Activated CD4-positive, alpha-beta T cell treated with anti-CD3 and anti-CD28 coated beads, Interleukin-2, Interleukin-6, amounts not matched to agents 100 ng/mL and 50 ng/mL, durations not matched to agents 16 hours and 8 hours (primary cell): ENCODE measurements at places on chromosomes 16 and 17.

GRCh38 chr17:7167832-7168231, 11.3 kb downstream of the ASGR1 start:
- no peak for DNase-seq

DNA sequence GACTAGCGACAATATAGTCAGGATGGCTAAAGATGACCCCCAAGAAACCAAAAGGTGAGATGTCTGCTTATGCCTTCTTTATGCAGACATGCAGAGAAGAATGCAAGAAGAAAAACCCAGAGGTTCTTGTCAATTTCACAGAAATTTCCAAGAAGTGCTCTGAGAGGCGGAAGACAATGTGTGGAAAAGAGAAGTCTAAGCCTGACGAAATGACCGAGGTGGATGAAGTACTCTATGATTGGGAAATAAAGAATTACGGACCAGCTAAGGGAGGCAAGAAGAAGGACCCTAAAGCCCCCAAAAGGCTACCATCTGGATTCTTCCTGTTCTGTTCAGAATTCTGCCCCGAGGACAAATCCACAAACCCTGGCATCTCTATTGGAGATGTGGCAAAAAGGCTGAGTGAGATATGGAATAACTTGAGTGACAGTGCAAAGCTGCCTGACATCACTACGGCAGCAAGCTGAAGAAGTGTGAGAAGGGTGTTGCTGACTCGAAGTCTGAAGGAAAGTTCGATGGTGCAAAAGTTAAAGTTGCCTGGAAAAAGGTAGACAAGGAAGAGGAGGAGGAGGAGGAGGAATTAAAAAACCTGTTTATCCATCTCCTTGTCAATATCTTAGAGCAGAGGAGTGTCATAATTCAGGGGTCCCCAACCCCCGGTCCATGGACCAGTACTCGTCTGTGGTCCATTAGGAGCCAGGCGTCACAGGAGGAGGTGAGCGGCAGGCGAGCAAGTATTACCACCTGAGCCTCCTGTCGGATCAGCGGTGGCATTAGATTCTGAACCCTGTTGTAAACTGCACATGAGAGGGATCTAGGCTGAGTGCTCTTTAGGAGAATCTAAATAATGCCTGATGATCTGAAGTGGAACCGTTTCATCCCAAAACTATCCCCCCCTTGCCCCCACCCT, 25.1 kb upstream of the ADGRG1 start:
- peak; percentile 32 for DNase-seq

GRCh38 chr17:39244600-39245570, 19.1 kb upstream of the STAC2 start:
- DNase-seq, result peak; percentile 90

DNA sequence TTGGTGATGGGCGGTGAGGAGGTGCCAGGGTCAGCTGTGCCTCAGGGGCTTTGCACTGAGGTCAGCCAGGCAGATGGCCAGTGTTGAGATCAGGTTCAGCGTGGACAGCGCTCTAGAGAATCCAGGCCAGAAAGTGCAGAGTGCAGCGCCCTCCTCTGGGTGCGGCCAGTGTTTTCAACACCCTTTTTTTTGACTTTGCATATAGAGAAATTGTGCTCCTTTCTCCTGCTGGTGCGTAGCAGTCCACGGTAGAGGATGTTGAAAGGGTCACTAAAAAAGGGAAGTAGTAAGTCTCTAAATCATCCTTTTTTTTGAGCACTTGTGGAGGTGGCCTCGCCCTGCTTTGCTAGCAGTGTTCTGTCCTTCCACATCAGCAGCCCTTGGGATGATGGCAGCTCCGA, 53.9 kb downstream of the BANP start:
- no peak for DNase-seq

GRCh38 chr17:29906969-29907368, 23.1 kb downstream of the SSH2 start:
- no peak for DNase-seq

- no peak for DNase-seq
These were observed 5.9 kb downstream of the CA5A start for GRCh38 chr16:87930456-87930855.

- DNase-seq, result no peak
These were observed 22.2 kb upstream of the ALOX15 start for GRCh38 chr17:4663711-4664110.

DNA sequence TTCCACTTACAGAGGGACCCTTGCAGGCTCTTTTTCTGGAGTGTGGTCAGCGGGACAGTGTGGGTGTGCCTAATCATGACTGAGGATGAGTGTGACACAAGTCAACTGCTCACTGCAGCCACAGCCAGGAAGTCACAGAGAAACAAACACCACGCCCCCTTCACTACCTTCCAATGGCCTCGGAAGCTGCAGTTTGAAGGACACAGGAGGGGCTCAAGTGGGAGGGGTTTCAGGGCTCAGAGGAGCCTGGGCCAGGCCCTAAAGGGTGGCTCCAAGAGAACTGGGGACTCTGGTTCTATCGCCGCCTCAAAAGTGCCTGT, 116.2 kb upstream of the SDK2 start:
- DNase-seq, result no peak

- peak; percentile 81 for DNase-seq
These were observed 27.1 kb downstream of the CDH13 start for GRCh38 chr16:82653550-82654511.

- no peak for DNase-seq
These were observed 465 bp upstream of the PRSS22 start for GRCh38 chr16:2858245-2859025.

GRCh38 chr17:7572338-7572587, 7.2 kb upstream of the CD68 start:
- no peak for DNase-seq

DNA sequence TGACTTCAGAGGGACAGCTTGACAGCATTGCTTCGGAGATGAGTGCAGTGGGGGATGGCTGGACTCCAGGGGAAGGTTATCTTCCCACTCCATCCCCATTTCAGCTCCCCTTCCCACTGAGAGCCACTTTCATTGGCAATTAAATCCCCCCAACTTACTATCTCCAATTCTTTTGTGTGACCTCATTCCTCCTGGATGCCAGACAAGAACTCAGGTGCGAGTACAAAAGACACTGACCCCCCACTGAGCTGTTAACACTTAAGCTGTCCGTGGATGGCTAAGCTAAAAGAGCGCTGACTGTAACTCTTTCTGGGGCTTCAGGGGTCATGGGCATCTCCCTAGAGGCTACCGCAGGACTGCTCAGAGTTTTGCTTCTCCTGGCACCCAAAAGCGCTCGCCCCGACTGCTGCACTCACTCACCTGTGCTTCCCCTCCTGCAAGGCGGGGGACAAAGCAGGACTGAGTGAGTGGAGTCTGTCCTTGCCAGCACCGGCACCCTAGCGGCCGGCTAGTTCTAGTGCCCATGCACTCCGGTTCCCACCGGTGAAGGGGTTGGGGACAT, 44.8 kb upstream of the FBXO47 start:
- DNase-seq, result no peak

DNA sequence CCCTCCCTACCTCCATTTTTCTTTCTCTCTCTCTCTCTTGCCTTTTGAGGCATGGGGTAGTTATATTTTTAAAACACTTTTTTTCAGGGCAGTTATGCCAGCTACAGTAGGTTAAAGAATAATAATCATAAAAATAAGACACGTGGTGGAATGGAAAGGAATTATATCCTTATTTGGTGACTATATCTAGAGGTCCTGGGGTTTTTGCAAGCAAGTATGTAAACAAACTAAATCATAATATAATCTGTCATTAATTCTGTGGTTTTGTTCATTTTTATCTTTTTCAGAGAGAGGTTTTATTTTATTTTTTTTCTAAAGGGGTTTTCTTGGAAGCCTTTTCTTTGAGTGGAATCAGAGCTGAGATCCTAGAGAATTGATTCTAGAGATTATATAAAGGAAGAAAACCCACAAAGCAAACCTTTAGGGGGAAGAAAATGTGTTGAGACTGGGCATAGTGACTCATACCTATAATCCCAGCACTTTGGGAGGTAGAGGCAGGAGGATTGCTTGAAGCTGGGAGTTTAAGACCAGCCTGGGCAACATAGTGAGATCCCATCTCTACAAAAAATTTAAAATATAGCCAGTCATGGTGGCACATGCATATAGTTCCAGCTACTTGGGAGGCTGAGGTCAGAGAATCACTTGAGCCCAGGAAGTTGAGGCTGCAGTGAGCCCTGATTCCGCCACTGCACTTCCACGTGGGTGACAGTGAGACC, 53.2 kb downstream of the NQO1 start:
- DNase-seq, result no peak

GRCh38 chr17:71269201-71269600, 851.6 kb upstream of the SOX9 start:
- DNase-seq, result no peak

DNA sequence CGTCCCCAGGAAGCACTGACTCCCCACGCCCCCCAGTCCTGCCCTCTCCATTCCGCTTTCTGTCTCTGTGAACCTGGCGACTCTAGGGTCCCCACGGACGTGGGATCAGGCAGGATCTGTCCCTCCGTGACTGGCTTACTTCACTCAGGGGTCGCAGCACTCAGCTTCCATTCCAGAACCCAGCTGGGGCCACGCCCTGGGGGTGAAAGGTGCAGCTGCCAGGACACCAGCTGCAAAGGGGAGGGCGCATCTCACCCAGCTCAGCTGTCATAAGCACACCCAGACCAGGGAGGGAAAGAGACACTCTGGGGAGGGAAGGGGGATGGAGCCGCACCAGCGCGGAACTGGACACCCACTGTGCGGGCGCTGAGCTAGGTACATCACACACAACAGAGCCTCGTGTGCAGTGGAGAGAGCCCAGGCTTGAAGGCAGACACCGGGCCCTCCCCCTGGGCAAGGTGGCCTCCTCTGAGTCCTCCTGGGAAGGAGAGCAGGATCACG, 18.5 kb upstream of the HEXD start:
- DNase-seq, result no peak

GRCh38 chr17:76173474-76173873, 32.4 kb upstream of the FOXJ1 start:
- no peak for DNase-seq

DNA sequence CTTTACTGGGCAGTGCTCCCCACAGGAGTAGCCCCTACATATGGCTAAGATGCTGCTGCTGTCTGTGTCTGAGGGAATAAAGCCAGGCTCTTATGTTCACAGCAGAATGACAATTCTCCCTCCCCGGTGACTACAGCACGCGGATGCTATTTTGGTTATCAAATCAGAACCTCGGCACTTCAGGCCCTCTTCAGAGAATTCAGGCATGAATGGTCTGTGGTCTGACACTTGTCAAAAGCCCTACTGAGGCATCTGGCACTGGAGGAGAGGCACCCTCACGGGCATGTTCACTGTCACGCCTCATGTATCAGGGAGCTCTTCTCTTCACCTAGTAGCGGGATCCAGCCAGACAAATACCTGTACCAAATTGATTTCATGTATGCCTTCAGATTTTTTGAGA, 30.4 kb downstream of the KIAA0513 start:
- no peak for DNase-seq

- no peak for DNase-seq
These were observed 1.7 kb downstream of the MLST8 start for GRCh38 chr16:2206780-2207433.

GRCh38 chr16:86044881-86045590, 146.1 kb downstream of the IRF8 start:
- peak; percentile 14 for DNase-seq

DNA sequence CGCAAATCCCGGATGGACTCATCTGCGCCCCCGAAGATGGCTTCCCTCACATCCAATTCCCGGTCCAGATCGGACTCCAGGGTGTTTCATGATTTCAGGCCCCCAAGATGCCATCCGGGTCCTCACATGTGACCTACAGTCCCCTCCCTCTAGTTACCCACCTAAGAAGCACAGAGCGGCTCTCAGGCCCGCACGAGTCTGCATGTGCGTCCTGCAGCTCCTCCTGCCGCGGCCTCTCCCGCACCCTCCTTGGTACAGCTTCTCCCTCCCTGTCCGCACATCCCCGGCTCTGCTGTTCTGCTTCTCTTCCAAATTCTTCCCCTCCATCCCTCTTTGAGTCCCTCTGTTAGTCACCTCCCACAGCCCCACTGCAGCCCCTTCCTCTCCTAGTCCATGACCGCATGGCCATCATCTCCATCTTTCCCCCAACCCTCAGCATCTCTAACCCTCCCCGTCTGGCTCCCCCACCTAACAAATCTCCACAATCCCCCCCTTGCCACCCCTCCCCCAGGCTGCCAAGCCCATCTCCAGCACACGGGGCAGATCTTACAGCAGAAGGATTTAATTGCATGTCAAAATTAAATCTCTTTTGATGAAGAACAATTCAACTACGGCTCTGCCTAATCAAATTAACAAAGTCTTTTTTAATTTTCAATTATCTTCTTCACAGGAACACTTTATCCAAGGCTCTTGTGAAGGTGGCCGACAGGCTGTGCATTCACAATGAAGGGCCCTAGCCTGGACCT, 231.0 kb downstream of the RBFOX3 start:
- no peak for DNase-seq

DNA sequence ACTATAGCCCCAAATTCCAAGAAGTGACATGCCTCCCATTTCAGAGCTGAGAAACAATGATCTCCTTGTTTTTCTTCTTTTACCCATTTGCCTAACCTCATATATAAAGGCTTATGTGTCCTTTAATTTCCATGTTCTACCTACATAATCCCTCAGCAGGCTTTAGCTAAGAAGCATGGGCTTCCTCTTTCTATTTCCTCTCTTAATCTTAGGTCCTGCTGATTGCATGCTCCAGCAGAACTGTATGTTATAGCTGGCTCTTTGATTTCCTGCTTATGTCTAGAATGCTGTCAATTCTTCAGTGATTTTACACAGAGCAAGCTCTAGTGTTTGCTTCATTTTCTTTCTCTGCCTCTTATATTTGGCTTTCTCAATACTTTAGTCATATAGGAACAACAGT, 151.7 kb upstream of the COX10 start:
- DNase-seq, result no peak

GRCh38 chr17:12509801-12510200, 155.9 kb upstream of the MYOCD start:
- no peak for DNase-seq

- no peak for DNase-seq
These were observed 123.2 kb downstream of the PITPNC1 start for GRCh38 chr17:67500261-67500660.

GRCh38 chr16:9521749-9522370, 430.4 kb downstream of the HAPSTR1 start:
- DNase-seq, result no peak

DNA sequence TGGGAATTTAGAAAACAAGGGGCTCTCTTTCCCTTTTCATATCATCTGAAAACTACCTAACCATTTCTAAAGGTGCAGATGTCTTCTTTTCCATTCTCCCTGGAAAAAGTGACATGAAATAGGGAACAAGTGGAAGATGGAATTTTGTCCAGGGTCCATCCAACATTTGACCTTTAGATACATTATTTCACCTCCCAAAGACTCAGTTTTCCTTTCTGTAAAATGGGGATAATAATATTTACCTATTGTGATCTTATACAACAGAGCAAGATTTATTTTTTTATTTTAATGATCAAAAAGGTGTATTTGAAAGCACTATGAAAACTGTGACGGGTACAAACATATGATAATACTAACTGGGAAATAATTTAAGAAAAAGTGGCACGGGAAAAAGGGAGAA, 106.3 kb downstream of the HS3ST3A1 start:
- DNase-seq, result no peak

DNA sequence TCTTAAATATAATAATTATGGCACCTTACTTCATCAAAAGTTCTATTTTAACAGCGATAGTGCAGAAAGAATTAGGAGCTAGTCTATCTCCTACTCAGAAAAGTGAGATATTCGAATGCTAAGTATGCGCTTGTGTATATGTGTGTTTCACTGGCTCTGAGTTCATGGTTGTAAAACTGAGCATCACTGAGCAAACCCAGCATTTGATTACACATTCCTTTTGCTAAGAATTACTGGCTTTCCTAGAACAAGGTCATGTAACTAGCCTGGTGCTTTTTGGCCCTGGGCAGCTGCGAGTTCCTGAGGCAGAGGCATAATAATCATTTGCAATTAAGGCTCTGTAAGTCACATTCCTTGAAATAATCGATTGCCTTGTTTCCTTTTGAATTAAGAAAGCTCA, 157.2 kb downstream of the SNX29 start:
- no peak for DNase-seq
